Fibroblast of skin of abdomen (primary cell): ENCODE measurements at places on chromosomes 1 and 21.

DNA sequence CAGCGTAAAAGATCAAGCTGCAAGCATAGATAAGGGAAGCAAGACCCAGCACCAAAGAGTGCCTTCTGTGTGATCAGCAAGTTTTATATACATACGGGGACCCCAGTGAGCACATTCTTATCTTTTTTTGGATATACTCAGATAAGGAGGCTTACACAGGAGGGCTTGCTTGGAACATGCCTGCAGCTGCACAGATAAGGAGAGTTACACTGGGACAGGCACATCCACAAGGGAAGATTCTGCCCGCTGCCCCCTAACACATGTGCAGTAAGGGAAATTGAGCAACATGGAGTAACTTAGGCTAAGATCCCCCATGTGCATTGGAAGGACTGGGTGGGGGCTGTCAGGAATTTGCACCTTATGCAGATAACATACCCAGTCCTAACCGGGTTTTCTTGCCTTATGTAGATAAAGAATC, 1334.8 kb downstream of the MRPL39 start:
- DNase-seq, result no peak

DNA sequence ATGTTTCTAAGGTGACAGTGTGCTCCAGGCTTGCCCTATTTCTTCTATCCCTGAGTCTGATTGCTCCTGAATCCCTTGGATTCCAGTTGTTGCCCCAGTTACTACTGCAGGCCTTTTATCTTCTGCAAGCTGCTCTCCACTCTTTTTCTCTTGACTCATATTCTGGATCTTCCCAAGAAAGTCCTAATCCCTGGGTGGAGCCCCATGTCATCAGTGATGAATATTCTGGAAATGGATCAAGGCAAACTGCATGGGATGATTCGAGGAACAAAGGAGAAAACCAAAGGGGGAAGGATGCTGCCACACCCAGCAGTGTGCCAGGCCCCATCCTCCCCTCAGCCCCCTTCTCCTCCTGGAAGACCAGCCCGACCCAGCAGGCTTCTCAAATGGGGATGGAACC, 63.3 kb upstream of the ATP2B4 start:
- peak; percentile 50 for DNase-seq

- DNase-seq, result no peak
Measured at GRCh38 chr1:199176713-199177112, 537.9 kb downstream of the PTPRC start.

DNA sequence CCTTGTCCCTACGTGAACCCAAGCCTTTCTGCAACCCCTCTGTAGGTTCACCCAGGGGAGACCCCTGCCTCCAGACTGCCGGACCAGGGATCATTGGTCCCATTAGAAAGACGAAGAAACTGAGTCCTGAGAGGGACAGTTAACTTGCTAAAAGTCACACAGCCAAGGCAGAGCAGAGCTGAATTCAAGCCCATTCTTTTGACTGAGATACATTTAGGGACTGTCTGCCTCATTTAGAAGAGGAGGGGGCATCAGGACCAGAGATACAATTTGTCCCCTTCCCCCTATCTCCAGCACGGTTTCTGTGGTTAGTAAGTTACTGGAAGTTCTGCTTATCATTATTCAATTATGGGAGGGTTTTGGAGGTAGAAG, 19.1 kb downstream of the KCNQ4 start:
- no peak for DNase-seq

DNA sequence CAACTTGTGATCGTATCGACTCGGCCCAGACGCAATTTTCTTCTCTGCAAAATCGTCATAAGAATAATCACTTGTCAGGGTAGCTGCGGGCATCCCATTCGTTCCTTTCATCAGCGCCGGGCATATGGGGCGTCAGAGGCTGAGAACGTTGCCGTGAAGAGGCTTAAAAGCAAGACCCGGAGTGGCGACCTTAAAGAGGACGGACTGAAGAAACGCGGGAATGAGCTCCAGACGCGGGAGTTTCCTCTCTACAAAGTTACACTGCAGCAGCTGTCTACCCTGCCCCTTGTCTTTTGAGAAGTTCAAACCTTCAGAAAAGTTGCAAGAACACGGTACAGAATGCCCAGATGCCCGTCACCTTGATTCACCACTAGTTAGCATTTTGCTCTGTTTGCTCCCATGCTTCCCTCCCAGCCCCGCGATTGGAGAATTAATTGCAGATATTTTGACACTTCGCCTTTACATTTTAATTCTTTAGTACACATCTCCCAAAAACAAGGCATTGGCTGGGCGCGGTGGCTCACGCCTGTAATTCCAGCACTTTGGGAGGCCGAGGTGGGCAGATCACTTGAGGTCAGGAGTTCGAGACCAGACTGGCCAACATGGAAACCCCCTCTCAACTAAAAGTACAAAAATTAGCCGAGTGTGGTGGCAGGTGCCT, 967 bp downstream of the CENPS start:
- no peak for DNase-seq

GRCh38 chr1:8382051-8382505, 64.2 kb downstream of the SLC45A1 start:
- DNase-seq, result no peak

DNA sequence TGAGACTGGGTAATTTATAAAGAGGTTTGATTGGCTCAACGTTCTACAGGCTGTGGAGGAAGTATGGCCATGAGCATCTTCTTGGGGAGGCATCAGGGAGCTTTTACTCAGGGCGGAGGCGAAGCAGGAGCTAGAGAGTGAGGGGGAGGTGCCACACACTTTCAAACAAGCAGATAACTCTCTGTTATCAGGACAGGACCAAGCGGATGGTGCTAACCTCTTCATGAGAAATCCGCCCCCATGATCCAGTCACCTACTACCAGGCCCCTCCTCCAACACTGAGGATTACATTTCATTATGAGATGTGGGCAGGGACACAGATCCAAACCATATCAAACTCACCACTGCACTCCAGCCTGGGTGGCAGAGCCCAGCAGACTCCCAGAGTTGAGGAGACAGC, 11.5 kb upstream of the LRRC47 start:
- DNase-seq, result no peak

GRCh38 chr21:28436286-28436932, 556.3 kb downstream of the LTN1 start:
- peak; percentile 74 for DNase-seq

DNA sequence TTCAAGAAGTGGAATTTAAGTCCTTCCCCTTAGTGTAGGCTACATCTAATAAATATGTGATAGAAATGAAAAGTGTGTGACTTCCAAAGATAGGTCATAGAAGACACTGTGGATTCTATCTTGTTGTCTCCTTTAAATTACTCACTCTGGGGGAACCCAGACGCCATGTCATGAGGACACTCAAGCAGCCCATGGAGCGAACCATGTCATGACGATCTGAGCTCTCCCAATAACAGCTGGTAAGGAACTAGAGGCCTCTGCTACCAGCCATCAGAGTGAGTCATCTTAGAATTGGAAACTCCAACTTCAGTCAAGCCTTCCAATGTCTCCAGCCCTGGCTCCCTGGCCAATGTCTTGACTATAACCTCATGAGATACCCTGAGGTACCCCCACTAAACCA, 6.3 kb downstream of the COA7 start:
- no peak for DNase-seq

DNA sequence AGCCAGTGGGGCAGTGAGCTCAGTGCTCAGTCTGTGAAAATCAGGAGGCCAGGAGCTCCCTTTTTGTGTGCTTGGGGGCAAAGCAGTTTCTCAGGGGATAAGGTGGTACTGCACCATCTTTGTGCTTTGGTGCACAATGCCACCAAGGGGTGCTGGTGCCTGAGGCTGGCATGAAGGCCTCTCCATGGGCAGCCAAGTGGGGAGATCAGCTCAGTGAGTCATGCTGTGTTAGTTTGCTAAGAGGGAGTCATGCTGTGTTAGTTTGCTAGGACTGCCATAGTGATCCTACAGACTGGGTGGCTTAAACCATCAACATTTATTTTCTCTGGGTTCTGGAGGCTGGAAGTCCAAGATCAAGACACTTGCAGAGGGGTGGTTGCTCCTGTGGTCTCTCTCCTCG, 428.1 kb downstream of the PRDM2 start:
- DNase-seq, result no peak

GRCh38 chr1:179369751-179370341, 4.1 kb downstream of the AXDND1 start:
- peak; percentile 60 for DNase-seq

- peak; percentile 38 for DNase-seq
Measured at GRCh38 chr1:56516539-56517252, 62.7 kb downstream of the PLPP3 start.
